ENCODE measurements at places on chromosomes 2 and 18.

DNA sequence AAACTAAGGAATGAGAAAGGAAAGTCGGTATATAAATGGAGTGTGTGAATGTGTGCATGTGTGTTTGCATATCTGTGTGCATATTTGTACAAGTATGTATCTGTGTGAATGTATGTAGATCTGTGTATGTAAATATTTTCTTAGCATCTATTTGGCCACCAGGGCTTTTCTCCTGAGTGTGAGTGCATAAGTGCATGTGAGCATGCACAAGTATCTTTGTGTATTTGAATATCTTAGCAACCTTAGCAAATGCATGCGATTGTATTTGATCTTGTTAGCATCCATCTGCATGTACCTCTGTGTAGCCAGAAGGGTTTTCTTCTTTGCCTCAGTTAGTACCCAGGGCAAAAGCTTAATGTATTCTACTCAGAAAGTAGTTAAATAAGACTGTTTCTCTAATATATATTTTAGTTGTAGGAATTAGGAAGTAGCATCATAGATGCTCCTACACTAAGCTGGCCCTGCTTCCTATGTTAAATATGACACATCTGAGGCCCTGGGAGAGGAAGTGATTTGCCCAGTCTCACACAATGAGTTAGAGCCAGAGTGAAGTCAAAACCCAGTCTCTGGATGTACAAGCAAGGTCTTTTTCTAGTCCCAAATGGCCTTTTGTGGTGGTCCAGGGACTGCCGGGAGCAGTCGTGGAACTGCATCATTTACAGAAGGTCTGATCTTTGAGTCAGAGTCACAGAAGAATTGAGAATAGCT lies 9.2 kb downstream of the FKBP1B start:
- no peak for DNase-seq

GRCh38 chr2:205892665-205893259 lies 193.2 kb downstream of the INO80D start:
- no peak for DNase-seq

GRCh38 chr18:45828917-45829811 lies 3.7 kb downstream of the SIGLEC15 start:
- DNase-seq: no peak

- no peak for DNase-seq
These were observed 252.1 kb downstream of the TSN start for GRCh38 chr2:122007577-122007976.

DNA sequence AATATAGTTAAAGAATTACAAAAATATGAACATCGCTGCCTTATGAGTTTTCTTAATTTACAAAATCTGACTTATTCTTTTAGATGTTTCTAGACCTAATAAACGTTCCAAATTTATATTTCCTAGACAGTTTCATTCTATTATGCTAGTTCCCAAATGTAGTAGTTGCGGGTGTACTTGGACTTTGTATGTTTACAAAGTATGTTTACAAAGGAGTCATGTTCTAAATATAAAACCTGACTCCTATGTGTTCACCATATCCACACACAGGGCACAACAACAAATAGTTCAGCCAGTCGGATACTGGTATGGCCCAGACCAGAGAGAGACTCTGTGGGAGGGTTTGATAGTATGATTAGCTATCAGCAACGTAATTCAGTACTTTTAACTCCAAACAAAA lies 230.7 kb downstream of the KCNH7 start:
- DNase-seq: no peak

DNA sequence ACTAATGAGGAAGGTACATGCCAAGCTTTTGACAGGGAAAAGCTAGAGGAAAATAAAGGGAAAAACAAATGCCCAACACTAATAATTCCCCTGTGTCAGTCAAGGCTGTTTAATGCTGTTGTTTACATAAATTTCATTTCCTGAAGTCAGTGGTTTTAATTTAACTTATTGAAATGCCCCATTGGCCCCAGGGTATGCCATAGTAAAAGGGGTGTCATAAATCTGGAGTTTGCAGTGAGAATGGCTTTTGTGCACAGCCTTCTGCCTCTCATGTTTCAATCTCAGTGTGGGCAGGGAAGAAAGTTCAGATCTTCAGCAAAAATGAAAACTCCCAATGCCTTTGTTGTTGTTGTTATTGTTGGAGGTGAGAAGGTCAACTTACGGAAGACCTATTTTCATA lies 550.1 kb upstream of the DCC start:
- no peak for DNase-seq

- DNase-seq: no peak
These were observed 95.7 kb downstream of the CDC42EP3 start for GRCh38 chr2:37575780-37576179.

DNA sequence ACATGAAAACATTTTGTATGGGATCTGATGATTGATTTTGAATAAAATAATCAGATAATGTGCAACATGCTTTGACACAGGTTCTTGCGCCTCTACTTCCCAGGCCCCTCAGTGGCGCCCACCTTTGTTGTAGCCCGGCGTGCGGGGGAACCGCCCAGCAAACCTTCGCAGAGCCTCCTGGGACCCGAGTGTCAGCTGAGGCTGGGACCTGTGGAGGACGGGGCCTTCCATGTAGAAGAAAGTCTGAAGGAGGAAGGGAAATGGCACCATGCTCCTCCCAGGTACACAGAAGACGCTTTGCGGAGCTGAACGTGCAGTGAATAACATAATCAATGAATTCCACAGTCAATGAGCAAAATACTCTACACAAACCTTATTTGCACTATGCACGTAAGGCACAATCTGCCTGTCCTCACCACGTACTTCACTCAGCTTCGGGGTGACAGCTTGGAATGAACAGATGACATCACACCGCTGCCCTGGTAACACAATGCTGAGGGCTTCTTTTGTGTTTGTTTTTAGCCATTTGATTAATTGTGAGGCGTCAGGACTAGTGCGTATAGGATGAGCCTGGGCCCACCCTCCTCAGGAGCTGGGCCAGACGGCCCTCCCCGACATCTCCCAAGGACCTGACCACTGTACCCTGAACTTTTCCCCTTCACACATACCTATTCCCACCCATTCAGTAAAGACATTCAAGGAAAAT lies 78.1 kb downstream of the TWIST2 start:
- DNase-seq: no peak

DNA sequence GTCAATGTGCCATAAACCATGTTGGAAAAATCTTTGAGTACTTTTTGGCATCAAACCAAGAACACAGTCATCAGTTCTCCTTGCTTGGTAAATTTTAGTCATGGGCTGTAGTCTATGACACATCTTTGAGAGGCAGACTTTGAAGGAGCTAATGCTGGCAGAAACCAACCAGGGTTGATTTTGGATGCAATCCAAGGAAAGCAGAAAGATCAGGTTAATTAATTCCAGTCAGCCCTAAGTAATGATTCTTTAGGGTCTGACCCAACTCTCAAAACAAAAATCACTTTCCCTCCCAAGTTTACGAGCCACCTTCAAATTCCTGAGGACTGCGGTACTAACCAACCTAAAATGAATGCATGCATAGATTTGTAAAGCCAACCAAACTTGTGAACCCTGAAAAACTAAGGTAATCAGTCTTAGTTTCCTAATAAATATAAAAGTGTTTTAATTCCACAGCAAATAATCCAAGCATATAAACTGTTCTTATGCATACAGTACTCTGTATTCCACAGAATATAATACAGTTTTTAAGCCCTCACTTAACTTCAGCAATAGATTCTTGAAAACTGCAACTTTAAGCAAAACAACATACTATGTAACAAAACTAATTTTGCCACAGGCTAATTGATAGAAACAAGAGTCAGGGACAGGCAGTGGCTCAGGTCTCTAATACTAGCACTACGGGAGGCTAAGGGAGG lies 22.0 kb downstream of the AP1S3 start:
- peak; percentile 97 for DNase-seq

DNA sequence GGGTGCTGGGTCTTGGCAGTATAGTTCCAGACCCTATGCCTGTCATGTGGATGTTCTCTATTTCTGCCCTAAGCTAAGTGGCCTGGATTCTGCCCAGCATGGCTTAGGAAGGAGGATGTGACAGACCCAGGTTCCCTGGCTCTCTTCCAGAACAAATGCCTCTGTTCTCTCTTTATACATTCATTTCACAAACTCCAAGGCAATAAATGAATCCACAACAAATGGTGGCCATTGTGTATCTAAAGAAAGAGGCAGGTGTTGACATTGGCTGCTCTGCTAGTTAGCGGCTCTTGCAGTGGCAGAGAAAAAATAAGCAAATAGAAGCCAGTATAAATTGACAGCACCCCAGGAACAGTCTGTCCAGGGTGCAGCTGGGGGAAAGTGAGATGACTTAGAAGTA lies 298.6 kb downstream of the SUCLG1 start:
- no peak for DNase-seq

GRCh38 chr2:240930631-240931318 lies 24.6 kb downstream of the CROCC2 start:
- DNase-seq: no peak

GRCh38 chr2:128260239-128261138 lies 58.2 kb downstream of the HS6ST1 start:
- DNase-seq: no peak

GRCh38 chr2:108594982-108595464 lies 60.8 kb downstream of the LIMS1 start:
- DNase-seq: peak; percentile 64

DNA sequence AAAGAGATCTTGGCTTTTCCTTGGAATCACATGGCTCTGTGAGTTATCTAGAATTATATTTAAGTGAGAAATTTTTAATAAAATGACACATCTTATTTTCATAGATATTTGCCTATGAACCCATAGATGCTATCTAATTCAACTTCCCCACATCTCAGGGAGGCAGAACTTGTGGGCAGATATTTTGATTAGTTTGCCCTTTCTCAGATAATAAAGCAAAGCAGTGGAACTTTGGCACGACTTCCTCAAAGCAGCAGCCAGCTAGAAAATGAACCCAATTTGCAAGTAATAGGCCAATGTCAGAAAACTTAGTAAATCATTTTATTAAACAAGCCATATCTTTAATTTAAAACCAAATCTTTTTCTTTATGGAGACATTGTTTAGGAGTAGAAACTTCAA lies 32.7 kb downstream of the RAB27B start:
- no peak for DNase-seq

- DNase-seq: no peak
These were observed 129.8 kb downstream of the CTIF start for GRCh38 chr18:48668466-48669179.

DNA sequence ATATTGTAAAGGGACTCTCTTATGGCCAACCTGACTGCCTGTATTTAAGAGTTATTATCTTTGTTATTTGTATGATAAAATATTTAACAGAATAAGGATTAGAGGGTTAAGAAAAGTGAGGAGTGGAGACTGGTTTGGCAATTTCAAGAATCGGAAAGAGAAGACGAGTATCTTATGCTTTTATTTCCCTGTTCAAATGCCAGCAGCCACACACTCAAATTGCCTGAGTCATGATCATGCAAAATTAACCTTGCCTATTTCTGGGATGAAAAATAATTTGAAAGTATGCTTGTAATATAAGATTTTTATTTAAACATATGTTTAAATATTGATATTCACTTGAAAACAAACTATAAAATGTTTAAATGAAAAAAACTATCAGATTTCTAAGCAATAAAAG lies 188.6 kb downstream of the CD226 start:
- no peak for DNase-seq

DNA sequence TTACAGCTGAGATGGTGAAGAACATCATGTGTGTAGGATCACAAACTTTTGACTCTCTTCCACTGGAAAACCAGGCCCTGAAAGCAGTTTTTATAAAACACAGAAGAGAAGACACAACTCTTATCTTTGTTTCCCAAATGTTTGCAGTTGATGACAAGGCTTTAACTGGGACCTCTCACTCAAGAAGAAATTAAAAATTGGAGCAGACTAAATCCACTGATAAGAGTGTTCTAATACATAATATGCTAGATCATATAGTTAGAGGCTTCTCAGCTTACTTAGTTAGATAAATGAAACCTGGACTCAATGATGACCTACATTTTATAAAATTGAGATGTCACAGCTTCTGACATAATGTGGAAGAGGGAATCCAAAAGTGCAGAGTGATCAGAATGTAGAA lies 158.3 kb upstream of the WDSUB1 start:
- no peak for DNase-seq

- DNase-seq: no peak
These were observed 54.2 kb upstream of the CTDP1 start for GRCh38 chr18:79625195-79625923.

GRCh38 chr2:25347205-25347815 lies 5.6 kb upstream of the DNMT3A start:
- DNase-seq: no peak

- no peak for DNase-seq
These were observed 285.1 kb downstream of the SS18 start for GRCh38 chr18:25805323-25805722.

DNA sequence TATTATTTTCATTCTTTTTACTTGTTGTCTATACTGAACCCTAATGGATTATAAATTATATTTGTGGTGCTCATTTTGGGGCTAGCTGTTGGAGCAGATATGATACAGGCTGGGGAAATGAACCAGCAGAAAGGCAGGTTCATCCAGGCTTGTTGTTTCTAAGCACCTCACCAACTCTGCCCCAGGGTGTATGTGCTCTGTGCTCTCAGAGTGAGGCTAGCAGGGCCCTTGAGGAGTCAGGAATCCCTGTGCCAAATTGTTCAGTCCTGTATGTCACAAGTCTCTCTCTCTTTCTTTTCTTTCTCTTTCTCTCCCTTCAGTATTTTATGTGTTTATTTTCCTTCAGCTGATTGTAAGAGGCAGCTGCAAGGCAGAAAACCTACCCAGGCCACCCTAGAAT lies 181.1 kb upstream of the DPP10 start:
- DNase-seq: no peak

DNA sequence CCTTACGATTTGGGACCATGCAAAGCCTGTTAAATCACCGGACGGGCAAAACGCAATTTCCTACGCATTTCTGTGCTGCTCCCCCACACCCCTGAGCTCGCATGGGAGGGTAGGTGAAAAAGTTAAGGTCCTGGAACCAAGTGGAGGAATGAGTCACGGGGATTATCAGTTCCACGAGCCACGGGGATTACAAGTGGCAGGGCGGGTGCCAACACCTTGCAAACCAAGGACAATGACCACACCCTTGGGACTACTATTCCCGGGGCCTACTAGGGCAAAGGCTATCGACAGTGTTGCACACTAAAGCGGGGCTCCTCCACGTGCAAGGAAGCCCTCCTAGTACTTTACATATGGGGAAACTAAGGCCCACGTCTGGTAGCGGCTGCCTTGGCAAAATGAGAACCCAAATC lies 447 bp downstream of the RETSAT start:
- DNase-seq: no peak

DNA sequence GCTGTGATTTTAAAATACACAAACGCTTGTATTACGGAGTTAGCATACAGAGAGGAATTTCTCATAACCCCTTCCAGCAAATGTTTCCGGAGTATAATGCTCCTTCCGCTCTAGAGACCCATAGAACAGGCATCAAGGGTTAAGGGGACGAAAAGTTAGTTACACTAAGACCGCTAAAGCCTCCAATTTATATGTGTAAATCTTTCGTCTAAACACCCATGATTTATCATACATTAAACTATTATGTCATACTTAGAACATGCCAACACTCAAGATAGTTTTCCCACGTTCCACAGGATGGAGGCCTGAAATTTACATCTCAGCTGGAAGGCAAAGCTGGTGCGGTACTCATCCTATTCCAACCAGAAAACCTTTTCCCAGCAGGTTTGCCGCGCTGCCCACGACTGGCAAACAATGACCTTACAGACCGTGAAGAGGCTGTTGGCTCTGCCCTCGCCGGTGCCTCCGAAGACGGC lies 650 bp downstream of the ORMDL1 start:
- DNase-seq: no peak

- DNase-seq: no peak
These were observed 106.5 kb upstream of the ETAA1 start for GRCh38 chr2:67290451-67291290.

- DNase-seq: no peak
These were observed 61.3 kb downstream of the NUP35 start for GRCh38 chr2:183185534-183185933.

GRCh38 chr18:79787865-79788733 lies 9.6 kb upstream of the KCNG2 start:
- DNase-seq: no peak

Data from Panc1 (cell line).